ENCODE measurements at places on chromosomes 12 and 14.

DNA sequence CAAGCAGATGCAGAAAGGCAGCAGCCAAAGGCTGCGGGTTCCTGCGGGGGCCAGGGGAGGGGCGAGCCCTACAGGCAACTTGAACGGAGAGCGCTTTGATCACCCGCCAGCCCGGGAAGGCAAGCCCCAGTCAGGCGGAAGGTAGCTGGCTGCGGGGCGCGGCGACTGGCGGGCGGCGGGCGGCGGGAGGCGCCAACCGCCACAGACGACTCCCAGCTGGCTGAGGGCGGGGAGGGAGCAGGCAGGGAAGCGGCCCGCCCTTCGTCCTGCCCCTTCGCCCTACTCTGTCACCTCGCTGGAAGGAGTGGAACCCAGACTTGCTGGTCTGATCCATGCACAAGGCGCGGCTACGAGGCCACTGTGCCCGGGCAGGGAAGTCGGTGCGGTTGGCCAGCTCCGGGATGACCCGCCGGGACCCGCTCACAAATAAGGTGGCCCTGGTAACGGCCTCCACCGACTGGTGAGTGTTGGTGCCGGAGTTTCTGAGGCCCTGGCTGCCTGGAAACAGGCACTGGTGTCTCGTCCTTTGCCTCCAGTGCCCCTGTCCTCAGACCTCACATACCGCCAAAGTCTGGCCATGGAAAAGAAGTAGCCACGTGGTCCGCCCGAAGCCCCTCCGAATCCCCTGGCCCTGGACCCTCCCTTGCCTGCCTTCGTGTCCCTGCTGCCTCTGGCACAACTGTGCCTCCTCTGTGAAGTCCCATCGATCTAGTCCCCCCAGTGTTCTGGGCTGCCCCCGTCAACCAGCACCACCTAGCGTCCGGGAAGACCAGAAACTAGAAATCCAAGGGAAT, 15.4 kb upstream of the CARMIL3 start:
- peak; percentile 56 for DNase-seq

- DNase-seq, result no peak
Observed at GRCh38 chr12:57296291-57296690, 45.3 kb upstream of the STAC3 start.

- no peak for DNase-seq
Observed at GRCh38 chr14:104939666-104940410, 15.2 kb downstream of the PLD4 start.

DNA sequence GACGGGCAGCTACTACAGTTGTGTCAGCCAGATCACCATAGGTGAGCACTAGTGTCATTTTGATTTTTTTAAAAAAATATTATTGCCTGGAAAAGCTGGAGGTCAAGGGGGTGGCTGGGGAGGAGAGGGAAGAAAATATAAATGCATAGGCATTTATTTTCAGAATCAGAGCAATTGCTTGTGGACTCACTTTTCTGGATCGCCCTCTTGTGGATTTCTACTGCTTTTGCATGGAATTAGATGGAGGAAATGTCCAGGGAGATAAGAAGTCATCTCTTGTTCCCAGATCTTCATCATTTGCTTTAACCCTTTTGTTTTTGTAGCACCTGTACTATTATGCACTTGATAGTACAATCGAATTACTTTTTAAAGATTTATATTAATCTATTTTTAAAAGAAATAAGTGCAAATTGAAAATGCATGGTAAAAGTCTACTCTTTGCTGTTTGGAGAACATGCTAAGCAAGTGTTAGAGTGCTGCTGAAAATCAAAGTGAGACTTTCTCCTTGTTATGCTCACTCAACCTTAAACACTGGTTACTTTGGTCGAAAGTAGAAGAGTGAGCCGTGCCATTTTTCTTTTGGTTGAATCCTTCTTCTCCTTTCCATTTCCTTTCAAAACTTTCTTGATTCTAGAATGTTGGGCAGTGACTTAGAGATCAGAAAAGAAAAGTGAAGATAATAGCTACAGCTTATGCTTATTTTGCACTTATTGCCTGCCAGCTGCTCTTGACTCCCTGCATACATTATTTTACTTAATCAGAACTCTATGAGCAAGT, 60.6 kb upstream of the ANO4 start:
- peak; percentile 26 for DNase-seq

- peak; percentile 73 for DNase-seq
Observed at GRCh38 chr12:68376901-68377300, 44.7 kb upstream of the MDM1 start.

GRCh38 chr14:38867561-38868150, 235.4 kb downstream of the SEC23A start:
- peak; percentile 41 for DNase-seq

DNA sequence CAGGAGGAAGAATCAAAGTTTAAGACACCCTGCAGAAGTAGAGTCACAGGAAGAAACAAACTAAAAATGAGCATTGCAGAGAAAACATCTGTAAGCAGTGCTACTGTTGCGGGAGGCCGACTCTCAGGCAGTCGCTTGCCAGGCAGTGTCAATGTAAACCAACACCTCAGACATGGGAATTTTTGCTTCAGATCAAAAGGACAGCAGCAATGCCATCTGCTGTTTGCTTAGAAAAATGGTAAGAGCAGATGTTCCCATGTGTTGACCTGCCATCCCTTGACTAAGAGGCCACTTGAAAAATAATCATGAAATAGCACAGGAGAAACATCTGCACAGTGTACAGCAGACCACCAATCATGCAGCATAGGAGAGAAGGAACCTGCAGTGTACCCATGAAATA, 196.6 kb downstream of the SLC25A21 start:
- DNase-seq, result peak; percentile 61

- peak; percentile 7 for DNase-seq
Observed at GRCh38 chr12:62191491-62192179, 68.6 kb upstream of the USP15 start.

Measured in NCI-H187 treated with DMSO at 0.1 percent for 48 hours (cell line).